Left ventricle myocardium superior (tissue), 1 donor: ENCODE measurements at places on chromosomes 2 and 18.

- DNase-seq: no peak
Measured at GRCh38 chr18:4453874-4454536, 1.1 kb downstream of the DLGAP1 start.

- DNase-seq: no peak
Measured at GRCh38 chr2:135676031-135676430, 65.6 kb upstream of the UBXN4 start.

DNA sequence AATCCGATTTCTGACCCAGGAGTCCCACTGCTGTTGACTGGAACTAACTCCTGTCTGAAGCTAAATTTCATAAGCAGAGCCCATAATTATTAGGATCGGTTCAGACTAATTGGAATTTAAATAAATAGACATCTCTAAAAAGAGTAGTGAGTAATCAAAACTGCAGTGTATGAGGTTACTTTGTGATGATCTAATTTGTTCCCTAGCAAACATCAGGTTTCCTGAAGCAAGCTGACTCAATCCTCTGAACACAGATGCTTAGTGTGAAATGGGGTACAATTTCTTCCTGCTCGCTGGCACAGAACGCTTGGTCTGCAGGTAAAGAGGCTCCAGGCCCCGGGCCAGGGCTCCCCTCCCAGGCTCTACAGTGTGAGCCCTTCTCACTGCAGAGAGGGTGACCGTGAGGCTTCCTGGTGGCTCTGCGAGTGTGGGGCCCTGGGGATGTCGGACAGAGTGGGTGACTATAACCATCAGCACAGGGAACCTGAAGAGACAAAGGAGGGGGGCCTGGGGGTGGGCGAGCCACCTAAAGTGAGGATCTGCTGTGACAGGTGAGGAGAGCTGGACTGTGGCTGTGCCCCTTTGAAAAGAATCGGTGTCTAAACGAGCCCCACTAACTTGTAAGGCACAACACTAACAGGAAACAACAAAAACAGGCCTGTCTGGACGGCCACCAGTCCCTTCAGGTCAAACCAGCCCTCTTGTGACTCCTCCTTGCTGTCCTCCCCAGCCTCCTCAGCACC lies 20.2 kb downstream of the CHST10 start:
- DNase-seq: no peak

DNA sequence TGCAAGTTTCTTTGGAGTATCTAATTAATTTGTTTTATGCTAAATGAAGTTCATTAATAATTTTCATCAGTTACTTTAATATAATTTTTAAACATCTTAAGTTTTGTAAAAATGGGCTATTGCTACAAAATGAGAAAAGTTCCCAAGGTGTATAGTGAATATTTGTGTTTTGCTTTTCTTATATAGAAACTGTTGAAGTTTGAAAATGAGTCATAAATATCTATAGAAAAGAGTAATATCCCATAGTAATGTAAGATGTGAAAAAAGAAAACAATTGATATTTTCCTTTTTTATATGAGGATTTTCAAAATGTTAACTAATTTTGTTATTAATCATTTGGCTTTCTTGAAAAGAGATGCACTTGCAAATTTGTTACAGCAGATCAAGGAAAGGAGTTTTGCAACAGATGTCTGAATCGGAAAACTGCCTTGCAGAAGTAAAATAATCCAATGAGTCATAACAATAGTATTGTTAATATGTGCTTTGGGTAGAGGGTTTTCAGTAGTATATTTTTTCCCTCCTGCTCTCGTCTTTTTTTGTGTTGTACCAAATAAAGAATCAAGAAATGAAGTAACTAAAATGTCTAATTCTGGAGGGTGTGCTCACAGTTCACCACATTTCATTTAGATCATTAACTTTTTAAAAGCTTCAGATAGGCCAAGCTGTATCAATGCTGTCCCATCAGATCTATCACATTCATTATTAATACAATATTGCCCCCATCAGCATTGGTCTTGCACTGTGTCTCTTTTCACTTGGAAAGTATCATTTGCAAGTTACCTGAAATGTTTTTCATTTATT lies 15.5 kb downstream of the DUSP19 start:
- no peak for DNase-seq

DNA sequence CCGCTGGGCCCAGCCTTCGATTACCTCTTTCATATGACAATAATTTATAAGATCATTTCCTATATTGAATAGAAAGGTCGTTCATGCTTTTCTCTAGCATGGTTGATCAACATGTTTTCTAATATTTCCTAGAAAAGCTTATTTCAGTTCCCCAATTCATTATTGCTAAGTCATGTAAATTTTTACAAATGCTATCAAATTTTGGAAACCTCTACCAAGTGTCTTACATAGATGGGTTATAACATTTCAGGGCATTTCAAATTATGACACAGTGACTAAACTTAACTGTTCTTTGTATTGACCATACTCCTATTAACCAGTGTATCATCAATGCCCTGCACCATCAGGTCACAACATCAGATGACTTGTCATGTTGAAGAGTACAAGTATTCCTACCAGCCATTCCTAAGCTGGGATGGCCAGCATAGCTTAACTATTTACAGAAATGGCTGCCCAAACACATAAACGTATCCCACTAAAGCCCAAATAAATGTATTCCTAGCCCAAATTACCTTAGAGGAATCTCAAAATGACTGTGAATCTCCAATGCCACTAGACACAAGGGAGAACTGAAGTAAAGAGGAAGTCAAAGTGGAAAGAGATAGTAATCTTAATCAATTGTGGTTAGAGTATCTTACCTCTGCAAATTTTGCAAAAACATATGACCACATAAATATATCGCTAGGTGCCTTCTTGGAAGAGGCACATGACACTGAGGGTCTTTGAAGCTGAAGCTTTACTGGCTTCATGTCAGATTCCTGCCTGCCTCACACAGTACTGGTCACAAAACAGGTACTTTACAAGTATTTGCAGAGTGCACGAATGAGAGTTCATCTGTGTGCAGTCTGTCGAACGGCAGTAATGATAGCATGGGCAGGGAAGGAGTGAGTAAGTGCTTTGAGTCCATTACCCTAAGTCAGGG lies 87.3 kb upstream of the TLK1 start:
- DNase-seq: no peak

GRCh38 chr2:100924520-100925451 lies 77.3 kb upstream of the RPL31 start:
- no peak for DNase-seq

GRCh38 chr18:55821219-55821618 lies 233.2 kb upstream of the TCF4 start:
- DNase-seq: no peak

DNA sequence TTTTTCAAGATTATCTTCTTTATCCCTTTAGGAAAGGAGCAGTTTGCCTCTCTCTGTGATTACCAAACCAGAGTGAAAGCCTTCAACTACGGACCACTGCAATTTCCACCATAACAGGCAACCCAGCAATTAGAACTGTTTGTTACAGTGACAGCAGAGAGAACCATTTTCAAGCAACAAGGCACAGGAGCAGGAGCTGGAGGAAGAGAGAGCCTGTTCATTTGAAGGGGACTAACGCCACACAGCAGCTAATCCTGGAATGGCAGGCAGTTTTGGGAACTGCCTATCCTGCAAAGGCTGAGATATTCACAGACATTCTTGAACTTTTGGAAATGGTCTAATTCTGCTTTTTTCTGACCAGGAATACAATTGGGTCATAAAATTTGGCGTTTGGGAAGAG lies 1541.9 kb upstream of the PIK3C3 start:
- DNase-seq: no peak

GRCh38 chr2:54468673-54469072 lies 12.5 kb downstream of the SPTBN1 start:
- DNase-seq: no peak

DNA sequence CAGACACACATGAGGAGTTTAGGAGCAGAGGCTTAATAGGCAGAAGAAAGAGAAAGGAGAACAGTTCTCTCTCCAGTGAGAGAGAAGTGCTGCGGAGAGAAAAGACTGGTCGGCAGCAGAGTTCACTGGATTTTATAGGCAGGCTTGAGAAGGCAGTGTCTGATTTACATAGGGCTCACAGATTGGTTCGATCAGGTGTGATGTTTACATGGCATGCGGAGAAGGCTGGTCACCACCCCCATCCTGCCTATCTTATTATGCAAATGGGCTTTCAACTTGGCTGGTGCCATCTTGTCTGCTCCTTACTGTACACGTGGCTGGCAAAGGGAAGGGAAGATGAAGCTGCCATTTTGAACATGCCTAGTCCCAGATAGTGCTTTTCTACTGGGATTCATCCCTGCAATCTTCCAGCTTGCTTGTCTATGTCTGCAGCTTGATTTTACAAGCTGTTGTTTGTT lies 113.4 kb downstream of the AP1S3 start:
- DNase-seq: no peak

DNA sequence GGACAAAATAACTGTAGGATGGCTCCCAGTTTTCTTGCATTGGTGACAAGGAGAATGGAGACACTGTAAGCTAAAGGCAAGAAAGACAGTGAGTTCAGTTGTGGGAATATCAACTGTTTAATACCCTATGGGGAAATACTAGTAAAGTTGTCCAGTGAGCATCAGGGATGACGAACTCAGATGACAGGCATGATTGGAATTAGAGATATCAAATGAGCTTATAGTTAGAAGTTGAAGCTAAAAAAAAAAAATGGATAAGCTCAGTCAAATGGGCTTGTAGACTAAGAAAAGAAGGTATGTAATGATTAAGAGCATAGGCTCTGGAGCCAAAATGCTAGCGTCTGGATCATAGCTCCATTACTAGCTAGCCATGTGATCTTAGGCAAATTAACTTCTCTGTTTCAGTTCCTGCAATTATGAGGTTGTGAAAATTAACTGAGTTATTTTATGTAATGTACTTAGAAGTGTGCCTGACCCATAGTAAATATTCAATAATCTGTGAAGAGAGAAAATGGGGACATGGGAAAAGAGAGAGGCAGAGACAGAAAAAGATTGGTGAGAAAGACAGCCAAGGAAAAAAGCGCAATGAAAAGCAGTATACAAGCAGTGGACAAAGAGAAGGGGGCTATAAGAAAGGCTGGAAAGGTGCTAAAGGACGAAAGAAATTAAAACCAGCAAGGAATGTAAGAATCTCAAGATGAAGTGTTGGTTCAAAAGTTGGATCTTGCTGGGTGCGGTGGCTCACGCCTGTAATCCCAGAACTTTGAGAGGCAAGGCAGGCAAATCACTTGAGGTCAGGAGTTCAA lies 95.7 kb upstream of the SLC39A10 start:
- no peak for DNase-seq

DNA sequence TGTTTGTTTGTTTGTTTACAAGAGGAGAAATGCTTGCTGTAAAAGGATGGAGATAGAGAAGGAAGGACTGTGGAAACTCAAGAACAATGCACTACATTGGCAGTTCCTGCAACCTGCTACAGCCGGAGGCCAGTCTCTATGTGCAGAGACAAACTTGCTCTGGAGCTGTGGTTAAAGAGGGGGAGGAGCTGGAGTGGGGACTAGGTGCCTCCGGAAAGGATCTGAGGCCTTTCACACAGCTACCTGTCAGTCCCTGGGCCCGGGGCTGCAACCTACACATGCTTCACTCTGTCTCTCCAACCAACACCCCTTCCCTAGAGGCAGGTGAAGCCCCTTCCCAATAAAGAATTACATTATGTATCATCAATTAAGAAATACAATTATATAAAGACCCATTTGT lies 1234.0 kb upstream of the ZEB2 start:
- no peak for DNase-seq

DNA sequence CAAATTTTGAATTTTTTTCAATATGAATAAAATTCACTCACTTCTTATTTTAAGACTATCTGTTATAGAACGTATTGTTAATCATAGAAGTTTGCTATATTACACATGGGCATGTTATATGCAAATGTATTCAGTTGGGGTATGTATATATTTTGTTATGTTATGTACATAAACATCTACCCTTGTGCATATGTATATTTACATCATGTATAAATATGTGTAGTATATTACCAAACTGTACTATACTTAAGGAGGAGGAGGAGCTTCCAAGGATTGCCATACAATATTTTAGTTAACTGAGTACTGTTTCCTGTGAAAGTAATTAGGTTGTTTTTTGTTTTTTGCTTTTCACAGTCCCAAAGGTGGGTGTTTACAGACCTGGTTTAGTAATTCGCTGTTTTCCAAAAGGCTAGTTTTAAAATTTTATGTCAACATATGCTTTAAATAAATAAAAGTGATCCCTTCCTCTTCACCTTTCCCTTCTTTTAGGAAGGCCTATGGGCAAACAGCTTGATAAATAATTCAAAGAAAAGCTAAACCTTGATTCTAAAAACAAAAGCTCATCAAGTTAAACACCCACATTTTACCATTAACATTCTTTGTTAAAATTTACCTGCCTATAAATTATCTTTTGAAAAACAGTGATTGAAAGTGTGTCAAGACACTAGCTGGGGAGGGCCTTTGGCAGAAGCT lies 12.9 kb upstream of the POU3F3 start:
- no peak for DNase-seq

DNA sequence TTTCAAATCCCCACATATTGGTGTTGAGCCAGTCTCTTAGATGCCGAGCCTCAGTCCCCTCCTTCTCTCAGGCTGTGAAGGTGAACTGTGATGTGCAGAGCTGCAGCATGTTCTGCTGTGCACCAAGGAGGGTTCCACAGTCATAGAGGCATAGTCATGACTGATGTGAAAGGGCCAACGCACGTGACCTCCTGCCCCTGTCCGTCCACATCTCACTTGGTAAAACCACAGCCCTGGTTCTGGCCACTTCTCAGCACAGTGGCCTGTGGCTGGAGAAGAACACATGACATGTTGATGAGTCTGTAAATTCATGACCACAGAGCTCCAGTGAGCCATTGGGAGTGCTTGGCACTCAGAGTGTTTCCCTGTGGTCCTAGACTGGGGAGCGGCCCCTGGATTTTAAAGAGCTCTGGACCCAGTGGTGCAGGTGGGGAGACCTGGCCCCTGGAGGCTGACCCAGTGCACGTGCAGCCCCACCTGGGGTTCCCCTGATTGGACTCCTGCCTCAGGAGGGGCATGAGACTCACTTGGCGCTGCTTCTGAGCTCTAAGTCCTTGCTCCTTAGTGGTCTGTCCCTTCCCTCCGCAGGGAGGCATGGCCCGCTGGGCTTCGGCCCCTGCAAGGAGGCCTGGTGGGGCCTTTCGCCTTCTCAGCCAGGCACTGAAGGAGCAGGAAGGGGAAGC lies 25.3 kb downstream of the INPP4A start:
- no peak for DNase-seq

- DNase-seq: no peak
Measured at GRCh38 chr18:76943542-76944339, 121.4 kb downstream of the ZNF236 start.

- DNase-seq: no peak
Measured at GRCh38 chr2:203994735-203995134, 58.2 kb downstream of the ICOS start.

- no peak for DNase-seq
Measured at GRCh38 chr2:208294482-208295024, 28.5 kb downstream of the PIKFYVE start.

- no peak for DNase-seq
Measured at GRCh38 chr2:239666855-239667376, 266.1 kb upstream of the HDAC4 start.

DNA sequence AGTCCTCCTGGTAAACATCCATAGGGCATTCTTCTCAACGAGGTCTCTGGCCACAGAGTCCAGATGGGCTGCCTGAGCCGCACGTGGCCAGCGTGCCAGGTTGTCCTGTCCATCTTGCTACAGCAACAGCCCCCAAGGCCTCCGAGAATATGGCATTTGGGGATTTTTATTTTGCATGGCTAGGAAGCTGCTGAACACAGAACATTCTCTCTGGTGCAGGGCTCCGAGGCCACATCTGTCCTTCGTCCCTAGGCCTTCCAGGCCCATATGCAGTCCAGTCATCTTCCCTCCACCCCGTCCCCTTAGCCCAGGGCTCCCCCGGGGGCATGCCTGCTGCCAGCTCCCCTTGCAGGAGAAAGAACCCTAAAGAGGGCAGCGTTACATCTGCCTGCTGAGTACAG lies 2.3 kb downstream of the HDAC4 start:
- DNase-seq: no peak

- no peak for DNase-seq
Measured at GRCh38 chr18:79848294-79848578, 50.5 kb downstream of the KCNG2 start.
